ENCODE measurements at places on chromosomes 7 and 10.

- no peak for DNase-seq
Observed at GRCh38 chr10:100008708-100009282, 952 bp downstream of the DNMBP start.

GRCh38 chr10:45557275-45557905 lies 115.2 kb downstream of the ZFAND4 start:
- DNase-seq, result no peak

DNA sequence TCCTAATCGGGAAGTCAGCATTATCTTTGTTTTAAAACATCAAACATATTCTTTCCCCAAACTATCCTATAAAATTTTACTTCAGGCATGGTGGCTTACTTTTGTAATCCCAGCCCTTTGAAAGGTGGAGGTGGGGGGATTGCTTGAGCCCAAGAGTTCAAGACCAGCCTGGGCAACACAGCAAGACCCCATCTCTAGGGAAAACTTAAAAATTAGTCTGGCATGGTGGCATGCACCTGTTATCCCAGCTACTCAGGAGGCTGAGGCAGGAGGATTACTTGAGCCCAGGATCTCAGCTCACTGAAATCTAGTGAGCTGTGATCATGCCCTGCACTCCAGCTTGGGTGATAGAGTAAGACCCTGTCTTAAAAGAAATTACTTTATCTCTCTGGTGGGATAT lies 4.9 kb downstream of the CLDN12 start:
- DNase-seq, result no peak

DNA sequence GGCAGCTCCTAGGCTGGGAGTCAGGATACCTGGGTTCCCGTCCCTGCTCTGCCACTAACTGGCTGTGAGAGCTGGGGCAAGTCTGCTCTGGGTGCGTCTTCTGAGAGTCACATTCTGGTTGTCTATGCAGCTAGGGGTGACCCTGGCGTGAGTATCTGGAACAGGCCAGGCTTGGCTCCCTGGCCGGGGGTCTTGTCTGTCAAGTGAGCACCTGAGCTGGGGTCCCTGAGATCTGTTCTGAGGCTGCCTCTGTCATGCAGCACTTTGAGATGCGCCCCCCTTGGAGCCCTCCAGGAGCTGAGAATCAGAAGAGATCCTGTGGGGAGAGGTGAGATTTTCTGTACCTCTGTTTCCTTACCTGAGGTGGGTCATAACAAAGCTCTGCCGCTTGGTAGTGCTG lies 7.5 kb downstream of the AGAP3 start:
- no peak for DNase-seq

GRCh38 chr7:20075992-20076820 lies 141.0 kb downstream of the MACC1 start:
- no peak for DNase-seq

GRCh38 chr10:45592926-45593325 lies 79.6 kb downstream of the ZFAND4 start:
- no peak for DNase-seq

DNA sequence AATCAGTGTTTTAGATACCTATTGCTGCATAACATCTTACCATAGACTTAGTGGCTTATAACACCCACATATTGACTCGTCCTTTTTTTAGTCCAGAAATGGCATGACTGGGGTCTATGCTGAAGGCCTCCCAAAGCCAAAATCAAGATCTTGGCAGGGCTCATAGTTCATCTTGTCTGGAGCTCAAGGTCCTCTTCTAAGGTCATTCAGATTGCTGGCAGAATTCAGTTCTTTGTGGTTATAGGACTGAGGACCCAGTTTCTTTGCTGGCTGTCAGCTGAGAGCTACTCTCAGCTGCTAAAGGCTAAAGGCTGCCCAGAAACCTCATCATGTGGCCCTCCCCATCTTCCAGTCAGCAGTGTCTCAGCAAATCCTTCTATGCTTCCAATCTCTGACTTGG lies 165.5 kb downstream of the FAM107B start:
- no peak for DNase-seq

GRCh38 chr10:30573721-30574431 lies 55.7 kb downstream of the LYZL2 start:
- no peak for DNase-seq

GRCh38 chr7:2465928-2466327 lies 10.3 kb downstream of the GRIFIN start:
- DNase-seq, result no peak

- DNase-seq, result no peak
Observed at GRCh38 chr10:93074147-93074596, 479 bp downstream of the CYP26A1 start.

- no peak for DNase-seq
Observed at GRCh38 chr7:130281260-130281659, 11.7 kb upstream of the CPA4 start.

DNA sequence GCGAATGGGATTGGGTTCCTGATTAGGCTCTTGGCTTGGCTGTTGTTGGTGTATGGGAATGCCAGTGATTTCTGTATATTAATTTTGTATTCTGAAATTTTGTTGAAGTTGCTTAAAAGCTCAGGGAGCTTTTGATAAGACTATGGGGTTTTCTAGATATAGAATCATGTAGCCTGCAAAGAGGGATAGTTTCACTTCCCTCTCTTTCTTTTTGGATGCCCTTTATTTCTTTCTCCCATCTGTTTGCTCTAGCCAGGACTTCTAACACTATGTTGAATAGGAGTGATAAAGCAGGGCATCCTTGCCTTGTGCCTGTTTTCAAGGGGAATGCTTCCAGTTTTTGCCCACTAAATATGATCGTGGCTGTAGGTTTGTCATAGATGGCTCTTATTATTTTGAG lies 40.4 kb upstream of the MPP7 start:
- no peak for DNase-seq

DNA sequence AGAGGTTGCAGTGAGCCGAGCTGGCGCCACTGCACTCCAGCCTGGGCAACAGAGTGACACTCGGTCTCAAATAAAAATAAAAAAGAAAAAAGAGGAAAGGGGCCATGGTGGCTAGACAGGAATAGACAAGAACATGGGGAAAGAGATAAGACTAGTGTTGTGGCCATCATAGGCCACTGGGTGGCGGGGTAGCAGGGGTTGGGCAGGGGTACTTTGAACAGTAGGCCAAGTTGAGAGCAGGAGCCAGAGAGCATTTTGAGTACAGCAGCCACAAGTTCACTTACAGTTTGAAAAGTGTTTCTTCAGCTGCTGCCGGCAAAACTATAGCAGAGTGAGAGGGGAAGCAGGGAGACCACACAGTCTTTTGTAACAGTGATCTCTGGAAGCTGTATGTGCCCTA lies 656.0 kb downstream of the CNTNAP2 start:
- DNase-seq, result no peak

GRCh38 chr7:957418-958220 lies 3.1 kb upstream of the ADAP1 start:
- DNase-seq, result no peak

GRCh38 chr7:5838761-5839500 lies 41.7 kb upstream of the OCM start:
- no peak for DNase-seq

GRCh38 chr7:114889646-114890285 lies 32.1 kb upstream of the MDFIC start:
- no peak for DNase-seq

- DNase-seq, result no peak
Observed at GRCh38 chr10:33363106-33363505, 28.6 kb upstream of the NRP1 start.

- no peak for DNase-seq
Observed at GRCh38 chr7:155169498-155170065, 99.5 kb downstream of the HTR5A start.

DNA sequence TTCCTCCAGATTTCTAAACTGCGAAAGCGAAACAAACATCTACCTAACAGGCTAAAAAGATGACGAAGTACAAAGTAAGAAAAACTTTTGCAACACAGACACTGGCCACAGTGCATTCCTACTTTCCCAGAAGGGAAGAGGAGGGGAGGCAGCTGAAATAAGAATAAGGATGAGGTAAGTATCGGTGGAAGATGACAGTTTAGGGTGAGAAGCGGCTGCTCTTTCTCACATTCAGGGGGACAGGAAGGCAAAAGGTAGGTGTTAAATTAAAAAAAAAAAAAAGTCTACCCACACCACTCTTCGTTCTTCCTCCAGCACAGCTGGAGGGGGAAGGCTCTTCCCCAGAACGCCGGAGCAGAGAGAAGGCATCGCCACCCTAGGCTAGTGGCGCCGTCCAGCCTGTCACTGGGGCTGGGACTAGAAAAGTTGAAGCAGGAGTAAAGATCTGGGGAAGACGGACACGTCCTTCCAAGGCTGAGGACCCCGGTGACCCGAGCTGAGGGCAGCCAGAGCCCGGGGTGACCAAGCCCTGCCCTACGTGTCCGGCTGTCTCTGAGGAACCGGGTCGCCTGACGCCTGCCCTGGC lies 846 bp downstream of the DNAJC1 start:
- DNase-seq, result no peak

DNA sequence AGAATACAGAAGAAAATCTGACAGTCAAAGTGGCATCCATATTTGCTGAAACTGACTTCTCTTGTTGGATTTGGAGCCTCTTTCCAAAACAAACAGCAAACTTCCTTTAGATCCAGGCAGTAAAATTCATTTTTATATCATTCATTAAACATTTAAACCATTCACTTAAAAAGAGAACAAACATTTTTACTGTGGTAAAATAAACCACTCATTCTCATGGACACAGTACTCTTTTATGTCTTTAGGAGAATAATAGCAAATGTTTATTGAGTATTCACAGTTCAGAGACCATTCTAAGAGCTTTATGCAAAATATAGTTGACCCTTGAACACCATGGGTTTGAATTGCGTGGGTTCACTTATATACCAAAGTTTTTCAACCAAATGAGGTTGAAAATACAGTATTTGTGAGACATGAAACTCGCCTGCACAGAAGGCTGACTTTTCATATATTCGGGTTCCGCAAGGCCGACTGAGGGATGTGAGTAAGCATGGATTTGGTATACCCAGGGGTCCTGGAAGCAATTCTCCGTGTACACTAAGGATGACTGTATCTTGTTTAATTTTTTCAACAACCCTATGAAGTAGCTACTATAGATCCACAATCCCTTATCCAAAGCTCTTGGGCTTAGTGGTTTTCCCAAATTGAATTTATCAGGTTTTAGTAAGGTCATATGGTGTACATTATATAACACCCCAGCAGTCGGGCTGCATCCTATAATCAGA lies 49.1 kb downstream of the ATXN7L1 start:
- DNase-seq, result no peak

GRCh38 chr7:87359366-87359765 lies 13.9 kb downstream of the CROT start:
- no peak for DNase-seq

DNA sequence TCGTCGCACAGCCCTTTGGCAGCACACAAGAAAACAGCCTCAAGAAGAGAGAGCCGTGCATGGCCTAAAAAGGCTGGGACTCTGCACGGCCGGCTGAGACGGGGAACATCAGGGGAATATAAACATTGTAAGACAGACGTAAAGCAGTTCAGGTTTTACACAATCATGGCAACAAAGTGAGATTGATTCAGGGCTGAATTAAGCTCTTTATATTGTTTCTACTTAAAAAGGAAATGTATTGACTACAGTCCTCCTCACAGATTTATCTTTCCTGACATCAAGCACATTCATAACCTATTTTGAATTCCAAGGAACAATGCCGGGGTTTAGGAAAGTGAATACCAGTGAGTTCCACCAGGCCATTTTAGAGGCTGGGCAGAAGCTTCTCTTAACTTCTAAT lies 25.2 kb downstream of the SORBS1 start:
- DNase-seq, result no peak

- DNase-seq, result no peak
Observed at GRCh38 chr7:89839329-89839728, 314.9 kb upstream of the STEAP1 start.

- DNase-seq, result no peak
Observed at GRCh38 chr10:102775935-102776669, 32.4 kb downstream of the WBP1L start.

- DNase-seq, result no peak
Observed at GRCh38 chr10:930625-931325, 730 bp downstream of the LARP4B start.

DNA sequence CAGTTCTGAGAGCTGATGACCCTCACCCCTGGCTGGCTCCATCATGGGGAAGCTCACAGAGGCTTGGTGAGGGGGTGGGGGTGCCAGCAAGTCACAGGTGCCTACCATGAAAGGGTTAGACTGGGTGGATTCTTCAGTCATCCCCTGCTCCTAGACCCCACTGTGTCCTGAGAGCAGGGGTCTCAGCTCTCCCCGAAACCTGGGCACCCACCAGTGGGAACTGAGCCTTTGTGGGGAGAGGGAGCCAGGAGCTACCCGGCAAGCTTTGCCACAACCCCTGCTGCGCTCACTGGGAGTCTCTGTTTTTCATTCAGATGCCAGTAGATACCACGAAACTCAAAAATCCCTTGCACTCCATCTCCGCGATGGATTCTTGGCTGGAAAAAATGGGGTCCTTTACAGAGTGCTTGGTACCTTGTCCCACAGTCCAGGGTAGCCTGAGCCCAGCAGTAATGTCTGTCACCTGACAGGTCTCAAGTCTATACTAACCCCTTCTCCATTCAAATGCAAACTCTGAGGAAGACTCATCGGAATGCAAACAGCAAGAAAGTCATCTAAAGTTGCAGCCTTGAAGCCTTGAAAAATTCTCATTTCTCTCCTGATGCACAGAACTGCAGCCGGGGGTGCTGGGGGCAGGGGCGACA lies 48.9 kb upstream of the ENO4 start:
- no peak for DNase-seq

DNA sequence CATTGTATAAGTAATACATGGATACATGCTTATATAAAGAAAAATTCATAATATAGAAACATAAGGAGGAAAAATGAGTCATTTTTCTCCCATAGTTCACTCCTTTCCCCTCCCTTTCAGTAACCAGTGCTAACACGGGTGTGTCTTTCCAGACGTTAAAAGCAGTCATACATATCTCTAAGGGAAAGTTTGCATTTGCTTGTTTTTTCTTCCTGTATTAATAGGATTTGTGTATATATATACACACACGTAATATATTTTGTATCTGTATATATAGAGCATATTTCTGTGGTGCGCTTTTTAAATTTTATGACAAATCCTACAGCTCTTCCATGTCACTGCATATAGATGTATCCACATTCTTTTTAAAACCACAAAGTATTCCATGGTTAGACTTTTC lies 78.8 kb downstream of the RALA start:
- no peak for DNase-seq

DNA sequence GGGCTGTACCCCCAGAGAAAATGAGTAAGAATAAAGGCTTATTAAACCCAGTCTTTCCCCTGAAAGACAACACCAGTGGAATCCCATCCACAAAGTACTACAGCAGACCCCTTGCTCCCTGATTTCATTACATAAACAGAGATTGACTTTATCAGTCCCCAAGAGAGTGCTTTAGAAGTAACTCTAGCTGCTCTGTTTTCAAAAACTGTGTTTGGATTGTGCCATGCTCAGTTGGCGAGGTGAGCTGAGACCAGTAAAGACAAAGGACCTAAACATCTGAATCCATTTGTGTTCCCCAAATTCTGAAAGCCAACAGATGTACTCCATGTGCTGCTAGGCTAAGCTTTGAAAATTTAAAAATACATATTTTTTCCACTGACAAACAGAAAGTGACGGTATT lies 127.0 kb downstream of the ATE1 start:
- no peak for DNase-seq

DNA sequence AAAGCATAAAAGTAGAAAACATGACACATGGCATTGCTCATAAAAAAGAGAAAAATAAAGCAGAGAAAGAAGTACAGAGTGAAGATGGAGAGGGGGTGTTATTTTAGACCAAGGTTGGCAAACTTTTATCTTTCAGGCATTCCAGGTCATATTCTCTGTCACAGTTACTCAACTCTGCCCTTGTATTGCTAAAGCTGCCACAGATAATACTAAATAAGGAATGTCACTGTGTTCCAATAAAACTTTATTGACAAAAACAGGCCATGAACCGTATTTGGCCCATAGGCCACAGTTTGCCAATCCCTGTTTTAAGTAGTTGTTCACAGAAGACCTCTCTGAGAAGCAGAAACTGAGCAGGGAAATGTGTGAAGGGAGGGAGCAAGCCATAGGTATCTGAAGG lies 167.4 kb downstream of the GLI3 start:
- DNase-seq, result no peak

Measured in stimulated activated CD4-positive, alpha-beta T cell treated with anti-CD3 and anti-CD28 coated beads, Interleukin-1b, Interleukin-23, amount 100 ng/mL, for 1 hour (primary cell).